NCI-H524 (cell line): ENCODE measurements at places on chromosomes 1 and 21.
A peak's percentile ranks its signal among the peaks of the same experiment; 100 is the strongest.

GRCh38 chr1:1907098-1907736, 7.8 kb upstream of the CALML6 start:
- DNase-seq: no peak

DNA sequence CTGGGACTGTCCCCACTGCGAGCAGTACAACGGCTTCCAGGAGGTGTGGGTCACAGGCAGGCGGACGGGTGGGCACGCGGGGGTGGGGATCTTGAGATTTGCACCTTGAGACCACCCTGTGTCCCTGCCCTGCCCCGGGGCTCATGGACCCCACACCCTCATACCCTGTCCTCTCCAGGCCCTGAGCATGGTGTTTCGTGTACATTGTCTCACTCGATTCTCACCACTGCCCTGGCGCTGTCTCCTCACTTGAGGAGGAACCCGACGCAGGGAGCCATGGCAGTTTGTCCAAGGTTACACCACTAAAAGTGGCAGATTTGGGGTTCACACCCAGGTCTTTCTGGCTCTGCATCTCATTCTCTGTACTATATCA, 7.2 kb downstream of the TMEM201 start:
- no peak for DNase-seq

DNA sequence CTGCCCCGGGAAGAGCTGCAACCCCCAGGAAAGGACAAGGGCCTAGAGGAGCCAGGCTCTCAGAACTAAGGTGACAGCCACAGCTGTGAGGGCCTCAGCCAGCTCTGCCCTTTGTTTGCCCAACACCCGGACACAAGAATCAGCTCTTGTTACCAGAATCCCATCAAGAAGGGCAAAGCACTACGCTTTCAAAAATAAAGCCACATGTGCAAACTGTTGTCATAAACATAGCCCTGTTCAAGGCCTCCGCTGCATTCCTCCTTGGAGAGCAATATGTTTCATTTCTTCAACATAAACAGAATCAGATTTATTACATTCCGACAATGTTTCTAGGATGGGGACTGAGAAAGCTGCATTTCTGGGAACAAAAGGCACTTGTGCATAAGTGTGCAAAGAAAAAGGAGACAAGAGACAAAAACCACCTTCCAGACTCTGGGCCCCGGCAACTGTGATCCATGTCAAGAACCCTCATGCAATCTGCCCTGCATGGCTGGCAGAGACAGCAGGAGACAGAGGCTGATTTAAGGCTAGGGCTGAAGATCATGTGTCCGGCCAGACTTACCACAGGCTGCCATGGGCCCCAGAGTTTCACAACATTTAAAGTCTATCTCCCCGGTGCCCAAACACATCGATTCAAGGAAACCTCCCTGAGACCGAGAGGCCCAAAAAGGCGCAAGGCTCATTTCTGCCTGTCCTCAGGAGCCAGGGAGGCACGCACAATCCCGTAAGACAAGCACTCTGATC, 71.0 kb downstream of the SSBP3 start:
- peak; percentile 35 for DNase-seq

- DNase-seq: no peak
These were observed 1.8 kb upstream of the KIF1B start for GRCh38 chr1:10208537-10208936.

DNA sequence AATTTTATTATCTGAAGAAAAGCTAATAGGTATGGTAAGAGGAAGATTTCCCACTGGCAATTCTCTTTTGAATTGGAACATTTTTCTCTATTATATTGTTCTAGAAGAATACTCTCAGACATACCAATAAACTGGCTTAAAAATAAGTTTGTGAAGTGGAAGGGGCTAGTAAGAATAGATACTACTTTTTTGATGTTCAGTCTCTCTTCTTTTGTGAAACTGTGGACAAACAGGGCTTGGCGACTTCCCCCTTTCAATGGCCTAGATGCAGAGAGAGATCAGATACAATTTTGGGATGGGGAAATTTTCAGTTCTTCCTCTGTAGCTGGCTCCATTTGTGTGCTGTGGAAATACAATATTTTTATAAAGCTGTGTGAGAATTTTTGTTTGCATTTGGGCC, 2.5 kb downstream of the PBX1 start:
- DNase-seq: no peak

- peak; percentile 33 for DNase-seq
These were observed at the start of gene DIRAS3 for GRCh38 chr1:68049941-68050878. Gene DIRAS3, minus strand, starts transcription at chr1:68050627. Its CDS starts 3,330 bp downstream, at chr1:68047297.

- no peak for DNase-seq
These were observed 502.8 kb downstream of the AJAP1 start for GRCh38 chr1:5157175-5157574.

GRCh38 chr21:26969971-26970725, 3.3 kb upstream of the ADAMTS5 start:
- DNase-seq: no peak

DNA sequence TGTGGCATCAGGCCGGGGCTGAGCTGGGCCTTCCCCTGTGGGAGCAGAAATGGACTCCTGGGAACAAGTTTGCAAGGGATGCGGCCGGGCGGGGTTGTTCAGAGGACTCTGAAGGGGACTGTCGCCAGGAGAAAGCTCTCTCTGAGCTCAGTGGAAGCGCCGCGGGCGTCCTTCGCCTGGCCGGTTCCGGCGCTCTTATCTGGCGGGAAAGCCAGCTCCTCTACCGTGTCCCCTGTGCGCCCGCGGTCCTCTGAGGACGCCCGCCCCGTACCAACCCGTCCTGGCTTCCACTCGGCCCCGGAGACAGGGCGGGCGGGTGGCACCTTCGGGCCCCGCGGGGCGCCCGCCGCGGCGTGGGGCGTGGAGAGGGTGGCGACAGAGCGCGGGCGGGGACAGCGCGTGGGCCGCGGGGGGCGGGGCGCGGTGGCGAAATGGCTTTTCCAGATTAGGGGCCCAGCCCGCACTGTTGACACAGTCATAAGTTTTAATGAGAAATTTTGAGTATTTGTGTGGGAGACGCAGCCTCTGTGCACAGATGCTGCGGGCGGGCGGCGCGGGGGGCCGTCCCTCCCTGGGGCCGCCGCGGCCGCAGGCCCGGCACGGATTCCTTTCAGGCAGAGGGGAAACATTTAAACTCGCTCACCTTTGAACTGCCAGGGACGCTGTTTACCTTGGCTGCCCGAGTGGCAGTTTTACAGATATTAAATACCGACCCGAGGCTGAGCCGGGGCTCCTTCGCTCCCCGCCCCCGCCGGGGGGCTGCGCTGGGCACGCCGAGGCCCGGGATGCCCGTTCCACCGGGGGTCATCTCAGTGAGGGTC, 70.2 kb downstream of the FOXD2 start:
- DNase-seq: peak; percentile 31

DNA sequence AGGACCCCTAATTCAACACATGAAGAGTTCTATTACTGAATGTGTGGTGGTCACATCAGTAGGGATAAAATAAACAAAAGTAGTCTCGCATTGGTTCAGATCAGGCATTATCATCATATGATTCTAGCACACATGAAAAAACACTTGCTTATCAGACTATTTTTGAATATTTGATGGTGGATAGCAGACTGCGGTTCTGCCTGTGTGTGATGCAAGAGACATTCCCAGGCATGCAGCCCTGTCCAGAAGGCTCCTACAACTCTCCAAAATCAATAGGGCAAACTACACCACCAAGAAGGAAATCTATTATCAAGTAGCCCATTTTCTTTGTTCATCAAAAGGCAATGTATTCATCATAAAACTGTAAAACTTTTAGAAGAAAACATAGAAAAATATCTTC, 304.7 kb downstream of the DUSP10 start:
- DNase-seq: no peak

GRCh38 chr1:31551208-31551607, 25.1 kb upstream of the TINAGL1 start:
- no peak for DNase-seq

DNA sequence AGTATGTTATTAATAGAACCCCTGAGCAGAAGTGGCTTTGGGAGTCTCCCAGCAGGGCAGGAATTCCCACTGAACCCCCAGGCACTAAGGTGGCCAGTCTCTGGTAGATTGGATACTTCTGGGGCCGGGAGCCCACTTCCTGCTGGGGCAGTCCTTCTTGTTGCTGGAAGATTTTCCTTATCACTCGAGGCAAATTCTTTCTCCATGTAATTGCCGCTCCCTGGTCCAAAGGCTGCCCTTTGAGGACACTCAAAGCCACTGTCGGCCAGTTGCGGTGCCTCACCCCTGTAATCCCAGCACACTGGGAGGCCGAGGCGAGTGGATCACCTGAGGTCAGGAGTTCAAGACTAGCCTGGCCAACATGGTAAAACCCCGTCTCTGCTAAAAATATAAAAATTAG, 22.6 kb upstream of the TNFRSF1B start:
- no peak for DNase-seq

- DNase-seq: no peak
These were observed 334.2 kb downstream of the NTNG1 start for GRCh38 chr1:107474877-107475612.

DNA sequence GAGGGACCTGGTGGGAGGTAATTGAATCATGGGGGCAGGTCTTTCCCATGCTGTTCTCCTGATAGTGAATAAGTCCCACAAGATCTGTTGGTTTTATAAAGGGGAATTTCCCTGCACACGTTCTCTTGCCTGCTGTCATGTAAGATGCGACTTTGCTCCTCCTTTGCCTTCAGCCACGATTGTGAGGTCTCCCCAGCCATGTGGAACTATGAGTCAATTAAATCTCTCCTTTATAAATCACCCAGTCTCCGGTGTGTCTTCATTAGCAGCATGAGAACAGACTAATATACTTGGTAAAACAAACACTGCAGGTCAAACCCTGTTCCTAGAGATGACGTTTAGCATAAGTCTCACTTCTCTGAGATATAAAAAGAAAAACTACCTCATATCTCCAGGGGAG, 148.3 kb downstream of the MATN1 start:
- DNase-seq: no peak

DNA sequence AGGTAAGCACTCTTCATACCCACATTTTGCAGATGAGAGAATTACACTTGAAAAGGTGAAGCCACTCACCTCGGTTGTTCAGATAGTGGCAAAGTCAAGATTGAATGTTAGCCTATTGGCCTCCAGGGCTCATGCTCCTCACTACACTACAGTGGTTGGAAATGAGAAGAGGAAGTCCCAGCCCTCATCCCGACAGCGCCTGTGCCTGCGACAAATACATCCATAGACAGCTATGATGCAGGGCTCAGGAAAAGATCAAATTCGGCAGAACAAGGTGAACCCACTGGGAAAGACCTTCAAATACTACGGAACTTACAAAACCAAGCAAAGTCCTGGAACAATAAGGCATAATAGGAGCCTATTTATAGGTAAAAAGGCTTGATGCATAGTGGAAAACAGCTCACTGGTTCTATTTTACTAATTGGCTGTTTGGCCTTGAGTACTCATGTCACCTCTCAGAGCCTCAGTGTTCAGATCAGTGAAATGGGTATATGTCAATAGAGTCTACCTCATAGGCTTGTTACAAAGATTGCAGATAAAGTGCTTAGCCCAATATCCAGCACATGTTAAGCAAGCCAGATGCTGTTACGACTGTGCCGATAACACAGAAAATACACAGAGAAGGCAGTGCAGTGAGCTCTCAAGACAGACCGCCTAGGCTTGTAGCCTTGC, 3.5 kb downstream of the SPOCD1 start:
- DNase-seq: no peak

- no peak for DNase-seq
These were observed 2.0 kb upstream of the NID1 start for GRCh38 chr1:236066828-236067386.

DNA sequence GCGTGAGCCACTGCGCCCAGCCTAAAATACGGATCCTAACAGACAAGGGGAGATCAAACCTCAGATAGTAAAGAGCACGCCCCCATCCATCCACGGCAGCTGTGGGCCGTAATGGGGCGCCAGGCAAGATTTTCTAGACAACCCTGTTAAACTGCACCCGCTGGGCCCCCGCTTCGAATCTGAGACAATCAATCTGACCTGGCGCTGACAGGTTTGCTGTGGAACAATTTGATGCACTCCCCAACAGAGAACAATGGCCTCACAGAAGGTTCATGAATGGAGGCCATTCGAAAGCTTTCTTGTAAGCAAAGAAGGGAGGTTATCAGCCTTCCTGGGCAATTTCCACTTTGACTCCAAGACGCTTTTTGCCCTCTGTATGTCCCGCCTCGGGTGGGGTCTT, 30.5 kb downstream of the CLSTN1 start:
- DNase-seq: no peak

- DNase-seq: no peak
These were observed 206.2 kb upstream of the ADAMTS5 start for GRCh38 chr21:27173053-27173452.

DNA sequence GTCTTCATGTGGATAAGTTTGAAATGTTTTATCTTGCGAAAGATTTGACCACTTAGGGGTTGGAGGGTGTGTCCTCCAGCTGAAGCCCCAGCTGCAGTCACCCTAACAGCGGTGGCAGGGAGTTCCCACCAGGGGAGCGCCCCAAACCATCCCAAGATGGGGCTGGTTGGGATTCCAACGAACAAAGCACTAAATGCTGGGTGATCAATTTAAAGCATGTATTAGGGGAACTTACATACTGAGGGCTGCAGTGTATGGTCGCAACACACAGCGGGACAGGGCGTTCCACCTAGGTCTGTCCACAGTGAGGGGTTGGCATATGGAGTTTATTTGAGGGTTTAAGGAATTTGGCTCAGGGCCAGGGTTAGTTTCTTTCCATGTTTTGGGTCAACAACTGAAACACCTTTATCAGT, 26.3 kb downstream of the SLC37A1 start:
- DNase-seq: no peak

DNA sequence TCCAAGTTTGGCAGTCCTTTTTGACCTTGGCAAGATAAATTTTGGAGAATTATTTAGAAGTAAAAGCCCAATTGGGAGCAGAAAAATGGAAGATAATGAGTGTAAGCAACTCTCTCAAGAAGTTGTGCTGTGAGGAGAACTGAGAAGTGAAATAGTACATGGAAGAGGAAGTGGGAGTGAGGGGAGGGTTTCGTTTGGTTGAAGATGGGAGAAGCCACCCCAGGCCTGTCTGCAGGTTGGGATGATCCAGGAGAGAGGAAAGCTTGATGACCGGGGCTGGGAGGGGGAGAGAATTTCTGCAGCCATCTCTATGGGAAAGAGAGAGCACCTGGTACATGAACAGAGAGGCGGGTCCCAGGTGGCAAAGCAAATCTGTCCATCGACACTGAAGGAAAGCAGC, 8.6 kb upstream of the RCAN1 start:
- no peak for DNase-seq

DNA sequence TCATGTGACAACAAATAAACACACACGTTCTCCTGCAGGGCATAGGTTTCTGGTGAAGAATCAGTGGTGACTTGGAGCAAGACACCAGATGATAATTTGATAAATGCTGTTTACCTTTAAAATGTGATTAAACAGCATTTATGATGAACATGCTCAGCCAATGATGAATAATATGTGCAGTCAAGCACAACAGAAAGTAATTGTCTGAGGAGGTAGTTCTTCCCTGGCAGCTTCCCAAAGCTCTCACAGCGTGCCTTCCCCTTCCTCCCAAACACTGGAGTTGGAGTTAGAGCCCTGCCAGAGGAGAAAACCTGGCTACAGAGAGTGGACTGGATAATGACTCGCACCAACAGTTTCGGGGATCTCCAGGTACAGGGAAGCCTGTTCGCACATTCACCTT, 463.5 kb downstream of the SMYD3 start:
- DNase-seq: no peak

DNA sequence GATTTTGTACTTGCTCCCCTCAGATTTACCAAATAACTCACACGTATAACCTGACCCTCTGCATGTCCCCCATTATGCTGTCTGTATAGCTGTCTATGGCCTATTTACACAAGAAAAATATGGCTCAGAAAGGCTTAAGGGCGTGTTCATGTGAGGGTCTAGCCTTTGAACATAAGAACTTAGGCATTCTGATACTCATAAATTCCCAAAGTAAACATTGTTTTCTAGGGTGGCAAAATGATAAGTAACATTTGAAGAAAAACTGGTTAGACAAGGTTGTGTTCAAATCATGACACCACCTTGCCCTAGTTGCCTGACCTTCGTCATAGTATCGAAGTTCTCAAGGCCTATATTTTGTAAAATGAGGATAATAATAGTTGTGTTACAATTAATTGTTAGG, 394.6 kb downstream of the LRRIQ3 start:
- no peak for DNase-seq
